ENCODE measurements at places on chromosomes 7 and 10.

GRCh38 chr10:96491303-96491702, 22.4 kb downstream of the TLL2 start:
- no peak for DNase-seq

DNA sequence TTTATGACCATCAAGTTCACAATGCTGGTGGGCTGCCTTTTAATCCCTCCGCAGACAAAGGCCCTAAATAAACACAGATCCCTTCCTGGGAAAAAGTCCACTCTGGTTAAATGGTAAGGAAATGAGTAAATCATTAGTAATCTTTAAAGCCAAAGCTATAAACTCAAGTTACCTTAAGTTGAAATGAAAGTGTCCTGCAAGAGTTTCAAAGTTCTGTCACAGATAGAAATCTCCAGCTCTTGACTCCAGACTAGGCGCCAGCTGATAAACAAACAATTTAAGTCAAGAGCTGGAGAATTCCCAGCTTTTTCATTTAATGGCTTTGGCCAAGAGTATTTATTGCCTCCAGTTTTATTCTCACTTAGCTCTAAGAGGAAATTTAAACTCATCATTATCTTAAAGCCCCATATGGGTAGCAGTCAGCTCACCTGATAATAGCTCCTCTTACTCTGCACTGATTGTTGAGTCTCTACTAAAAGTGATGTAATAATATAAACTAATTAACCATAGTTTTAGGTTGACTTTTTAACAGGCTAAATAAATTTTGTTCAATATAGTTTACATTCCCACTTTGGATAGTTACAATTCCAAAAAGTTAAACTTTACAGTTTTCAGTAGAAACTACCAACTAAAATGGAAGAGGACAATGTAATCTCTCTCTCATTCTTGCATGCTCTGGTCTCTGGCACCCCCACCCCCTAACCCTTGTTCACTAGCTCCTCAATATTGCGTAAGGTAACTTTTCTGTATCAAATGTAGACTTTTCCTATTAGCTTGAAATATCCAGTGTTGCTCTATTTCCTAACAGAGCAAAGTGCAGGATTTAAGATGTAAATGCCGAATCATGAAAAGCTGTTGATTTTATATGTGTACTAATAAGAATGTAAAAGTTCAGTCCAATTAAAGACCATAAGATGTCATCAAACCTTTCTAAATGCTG, 56.1 kb downstream of the HIBADH start:
- DNase-seq, result no peak

DNA sequence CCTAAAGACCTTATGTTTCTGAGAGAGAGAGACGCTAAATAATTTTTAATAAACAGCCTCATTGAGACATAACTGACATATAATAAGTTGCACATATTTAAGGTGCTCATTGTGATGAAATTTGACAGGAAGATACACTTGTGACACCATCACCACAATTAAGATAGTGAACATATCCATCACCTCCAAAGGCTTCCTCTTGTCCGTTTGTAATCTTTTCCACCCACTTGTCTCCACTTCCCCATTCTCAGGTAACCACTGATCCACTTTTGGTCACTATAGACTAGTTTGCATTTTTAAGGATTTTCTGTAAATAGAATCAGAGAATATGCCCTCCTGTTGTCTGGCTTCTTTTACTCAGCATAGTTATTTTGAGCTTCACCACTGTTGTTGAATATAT, 195.1 kb upstream of the WDR11 start:
- DNase-seq, result no peak

DNA sequence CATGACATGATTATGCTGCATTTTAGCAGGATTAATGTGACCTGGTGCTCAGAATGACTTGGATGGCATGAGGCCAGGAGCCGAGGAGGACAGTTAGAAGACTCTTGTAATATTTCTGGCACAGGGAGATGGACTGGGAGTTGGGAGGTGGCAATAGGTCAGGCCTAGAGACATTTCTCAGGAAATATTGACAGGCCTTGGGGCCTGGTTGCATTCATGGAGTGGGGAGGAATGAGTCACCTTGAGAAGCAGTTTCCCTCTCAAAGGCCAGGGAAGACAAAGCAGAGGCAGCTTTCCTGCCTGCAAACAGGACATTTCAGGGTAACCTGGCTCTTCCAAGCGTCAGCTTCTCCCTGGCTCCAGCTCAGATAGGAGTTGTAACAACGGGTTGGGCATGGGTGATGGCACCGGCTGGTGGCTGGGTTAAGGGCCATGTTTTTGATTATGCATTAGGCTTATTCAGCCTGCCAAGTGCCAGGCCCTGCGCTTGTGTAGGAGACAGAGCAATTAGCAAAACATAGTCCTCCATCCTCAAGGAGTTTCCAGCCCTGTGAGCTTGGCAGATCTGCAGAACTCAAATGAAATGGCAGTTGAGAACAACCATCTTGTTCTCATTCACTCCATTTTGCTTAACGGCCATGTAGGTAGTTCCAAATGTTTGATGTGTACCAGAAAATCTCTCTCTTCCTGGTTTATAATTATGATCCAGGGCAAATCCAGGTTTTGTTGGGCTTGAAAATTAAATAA, 38.2 kb downstream of the HK1 start:
- DNase-seq, result no peak

DNA sequence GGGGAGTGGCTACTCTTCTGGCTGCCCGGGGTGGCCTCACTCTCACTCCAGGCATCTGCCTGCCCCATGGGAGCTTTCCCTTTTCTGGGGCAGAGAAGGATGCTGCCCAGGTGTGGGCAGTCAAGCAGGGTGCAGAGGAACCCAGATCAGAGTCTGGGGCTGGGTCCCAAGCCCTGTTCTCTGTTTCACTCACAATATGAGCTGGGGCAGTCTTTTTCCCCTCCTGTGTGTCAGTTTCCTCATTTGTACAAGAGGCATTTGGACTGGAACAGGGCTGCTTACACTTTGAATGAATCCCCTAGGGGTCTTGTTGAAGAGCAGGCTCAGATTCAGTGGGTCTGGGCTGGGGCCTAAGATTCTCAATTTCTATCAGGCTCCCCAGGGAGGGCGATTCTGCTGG, 38.4 kb upstream of the AQP1 start:
- no peak for DNase-seq

GRCh38 chr7:35035511-35035961, 1.7 kb downstream of the DPY19L1 start:
- peak; percentile 53 for DNase-seq

DNA sequence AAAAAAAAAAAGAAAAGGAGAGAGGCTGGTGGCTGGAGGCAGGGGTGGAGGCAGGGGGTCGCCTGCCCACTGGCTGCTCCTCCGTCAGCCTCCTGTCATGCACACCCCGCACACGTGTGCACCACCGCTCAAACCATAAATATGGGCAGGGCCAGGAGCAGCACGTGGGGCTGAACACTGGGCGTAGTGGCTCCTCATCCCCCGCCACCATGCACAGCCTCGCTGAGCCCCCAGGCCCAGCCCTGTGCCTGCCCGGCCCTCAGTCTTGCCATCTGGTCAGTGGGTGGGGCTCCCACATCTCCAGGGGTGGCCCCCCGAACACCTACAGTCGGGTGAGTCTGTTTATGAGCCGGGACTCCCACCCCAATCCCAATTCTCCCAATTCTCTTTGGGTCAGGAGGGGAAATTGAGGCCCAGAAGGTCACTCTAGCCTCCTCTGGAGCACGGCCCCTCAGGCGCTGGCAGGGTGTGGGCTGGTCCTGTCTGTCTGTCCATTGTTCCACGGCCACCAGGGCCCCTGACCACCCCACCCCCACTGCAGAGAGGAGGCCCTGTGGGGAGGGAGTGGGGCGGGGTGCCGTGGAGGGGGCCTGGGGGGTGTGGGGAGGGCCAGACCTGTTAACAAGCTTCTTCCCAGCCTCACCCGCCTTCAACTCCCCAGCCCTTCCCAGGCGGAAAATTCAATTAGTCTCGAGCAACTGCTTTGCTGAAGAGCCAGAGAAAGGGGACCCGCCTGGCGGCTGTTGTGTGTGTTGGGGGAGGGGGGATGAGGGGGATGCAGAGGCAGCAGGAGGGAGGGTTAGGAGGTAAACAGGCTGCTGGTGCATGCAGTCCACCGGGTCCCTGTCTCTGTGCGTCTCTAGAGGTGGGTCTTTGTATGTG, 19.5 kb upstream of the GRIFIN start:
- DNase-seq, result no peak

DNA sequence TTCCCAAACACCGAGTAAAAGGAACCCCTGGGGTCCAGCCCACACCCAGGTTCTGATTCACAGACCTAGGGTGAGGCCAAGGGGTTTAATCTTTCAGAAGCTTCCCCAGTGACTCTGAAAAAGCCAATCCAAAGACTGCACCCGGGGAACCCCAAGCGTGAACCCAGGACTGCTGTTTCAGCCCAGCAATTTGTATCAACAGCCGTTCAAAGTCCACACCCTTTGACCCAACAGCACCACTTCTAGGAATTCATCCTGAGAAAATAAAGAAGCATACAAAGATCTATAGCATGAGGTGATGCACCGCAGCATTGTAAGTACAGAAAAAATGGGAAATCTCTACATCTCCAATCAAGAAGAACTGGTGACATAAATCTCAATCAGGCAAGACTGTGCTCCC, 24.4 kb downstream of the DLG5 start:
- no peak for DNase-seq

GRCh38 chr10:24133835-24134234, 75.1 kb upstream of the KIAA1217 start:
- DNase-seq, result no peak

DNA sequence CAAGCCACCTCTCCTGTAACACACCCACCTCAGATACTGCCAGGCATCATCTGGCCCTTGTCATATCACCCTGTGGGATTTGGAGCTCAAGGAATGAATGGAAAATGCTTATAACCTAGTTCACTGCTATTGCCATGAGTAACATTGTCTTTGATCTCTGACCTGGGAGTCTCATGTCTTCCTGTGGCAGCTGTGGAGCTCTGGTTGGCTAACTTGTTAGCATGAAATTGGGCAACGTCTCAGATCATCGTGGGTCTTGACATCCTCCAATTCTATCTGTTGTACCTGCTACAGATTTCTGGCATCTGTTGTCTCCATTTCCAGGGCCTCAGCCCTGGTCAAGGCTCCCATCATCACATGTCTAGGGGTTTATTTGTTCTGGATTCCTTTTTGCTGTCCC, 2.2 kb upstream of the TMEM270 start:
- no peak for DNase-seq

GRCh38 chr10:118307220-118307619, 34.9 kb downstream of the FAM204A start:
- DNase-seq, result no peak

DNA sequence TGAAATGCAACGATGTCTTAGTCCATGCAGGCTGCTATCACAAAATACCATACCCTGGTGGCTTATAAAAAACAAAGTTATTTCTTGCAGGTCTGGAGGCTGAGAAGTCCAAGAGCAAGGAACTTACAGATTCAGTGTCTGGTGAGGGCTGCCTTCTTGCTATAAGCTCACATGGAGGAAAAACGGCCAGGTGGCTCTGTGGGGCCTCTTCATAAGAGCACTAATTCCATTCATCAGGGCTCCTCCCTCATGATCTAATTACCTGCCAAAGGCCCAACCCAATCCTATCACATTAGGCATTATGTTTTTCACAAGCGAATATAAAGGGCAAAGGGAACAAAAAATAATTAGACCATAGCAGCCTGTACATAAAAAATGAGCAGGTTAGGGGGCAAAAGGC, 35.4 kb downstream of the PAPSS2 start:
- no peak for DNase-seq

DNA sequence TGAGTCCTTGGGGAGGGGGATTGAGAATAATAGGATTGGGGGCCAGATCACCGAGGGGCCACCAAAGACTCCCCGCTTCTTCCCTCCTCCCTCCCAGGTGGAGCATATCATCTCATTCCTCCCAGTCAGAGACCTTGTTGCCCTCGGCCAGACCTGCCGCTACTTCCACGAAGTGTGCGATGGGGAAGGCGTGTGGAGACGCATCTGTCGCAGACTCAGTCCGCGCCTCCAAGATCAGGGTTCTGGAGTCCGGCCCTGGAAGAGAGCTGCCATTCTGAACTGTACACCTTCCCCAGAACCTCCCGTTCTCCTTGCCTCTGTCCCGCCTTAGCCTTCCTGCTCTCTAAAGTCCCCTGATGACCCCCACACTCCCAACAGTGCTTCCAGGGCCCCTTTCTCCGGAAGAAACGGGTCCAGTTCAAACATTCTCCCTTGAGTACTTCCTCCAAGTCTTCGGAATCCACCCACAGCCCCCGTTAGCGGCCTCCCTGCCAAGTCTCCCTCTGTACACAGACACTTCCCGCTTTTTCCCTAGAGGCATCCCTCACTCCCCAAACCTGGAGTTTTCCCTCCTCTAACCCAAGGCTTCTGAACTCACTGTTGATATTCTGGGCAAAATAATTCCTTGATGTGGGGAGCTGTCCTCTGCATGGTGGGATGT, 4.1 kb downstream of the FBXO24 start:
- no peak for DNase-seq

All from activated naive CD4-positive, alpha-beta T cell treated with anti-CD3 and anti-CD28 coated beads, Interleukin-2, amount 10 ng/mL, durations not matched to agents 7 days and 5 days (primary cell).